Subcutaneous preadipocyte (primary cell): ENCODE measurements at places on chromosomes 4 and X. TPM values are rescaled to one million over a fixed set of nuclear protein-coding genes. Genes with fewer than 3 reads are reported as not detected.

Gene FOXP3
- 0.37 TPM in 1 of 2 replicates, not detected in the other for total RNA-seq

Gene OPRPN
- not detected in 2 replicates for total RNA-seq

Gene CXCL11
- not detected in 2 replicates for total RNA-seq

Gene CACNA1F
- not detected in 2 replicates for total RNA-seq

Gene POLR2B
- 85.6 and 106 TPM in 2 replicates for total RNA-seq

Gene XIAP
- total RNA-seq: 23.1 and 24.6 TPM in 2 replicates

Gene ODAM
- not detected in 2 replicates for total RNA-seq

Gene BEND2
- total RNA-seq: not detected in 2 replicates

Gene CXorf65
- total RNA-seq: not detected in 2 replicates

Gene BTK
- total RNA-seq: not detected in 2 replicates

Gene OTUD6A
- not detected in 2 replicates for total RNA-seq

Gene COL4A5
- total RNA-seq: 18.0 and 34.8 TPM in 2 replicates

Gene PDLIM5
- total RNA-seq: 76.8 and 107 TPM in 2 replicates

Gene GPC3
- total RNA-seq: 1.5 TPM in 1 of 2 replicates, not detected in the other
